ENCODE measurements at places on chromosomes 13 and 19. TPM values are rescaled to one million over a fixed set of nuclear protein-coding genes. Genes with fewer than 3 reads are reported as not detected.

DNA sequence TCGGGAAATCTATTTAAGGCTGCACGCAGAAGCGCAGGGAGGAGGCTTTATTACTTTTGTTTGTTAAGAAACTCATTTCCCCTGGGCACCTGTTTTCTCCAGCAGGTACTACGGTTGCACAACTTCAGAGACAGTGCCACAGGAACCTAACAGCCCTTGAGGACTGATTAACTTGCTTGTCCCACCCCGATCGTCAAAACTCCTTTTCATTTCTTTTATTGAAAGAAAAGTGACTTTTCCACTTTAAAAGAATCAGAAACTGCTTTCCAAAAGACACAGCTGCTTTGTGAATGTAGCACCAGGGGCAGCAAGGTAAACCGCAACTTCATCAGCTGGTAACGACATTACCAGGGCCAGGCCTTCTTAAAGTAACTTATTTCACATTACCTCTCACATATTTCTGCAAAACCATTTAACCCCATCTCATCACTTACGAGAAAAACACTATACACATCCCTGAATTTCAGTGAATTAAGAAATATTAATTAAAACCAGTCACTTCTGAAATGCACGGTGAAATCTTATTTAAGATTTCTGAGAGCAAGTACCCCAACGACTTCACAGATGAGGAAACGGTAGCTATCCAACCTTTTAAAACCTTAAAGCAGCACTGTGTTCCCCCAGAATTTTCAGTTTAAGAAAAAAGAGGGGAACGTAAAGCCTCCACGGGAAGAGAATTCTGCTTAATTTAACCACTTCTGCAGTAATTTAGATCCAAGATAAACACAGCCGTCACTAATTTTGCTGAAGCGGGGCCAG is 1.4 kb downstream of the ANKRD10 start:
- no peaks in the 10 kb centered on the region for H3K27me3 ChIP-seq
- no peak for DNase-seq
- H3K4me1 ChIP-seq: peaks cover 28% of the 10 kb centered on the region

- no peak overlapping the region for H3K27ac ChIP-seq
- no peaks in the 10 kb centered on the region for H3K4me1 ChIP-seq
- DNase-seq: no peak
Measured at GRCh38 chr19:45660636-45661035, 7.4 kb upstream of the GIPR start.

DNA sequence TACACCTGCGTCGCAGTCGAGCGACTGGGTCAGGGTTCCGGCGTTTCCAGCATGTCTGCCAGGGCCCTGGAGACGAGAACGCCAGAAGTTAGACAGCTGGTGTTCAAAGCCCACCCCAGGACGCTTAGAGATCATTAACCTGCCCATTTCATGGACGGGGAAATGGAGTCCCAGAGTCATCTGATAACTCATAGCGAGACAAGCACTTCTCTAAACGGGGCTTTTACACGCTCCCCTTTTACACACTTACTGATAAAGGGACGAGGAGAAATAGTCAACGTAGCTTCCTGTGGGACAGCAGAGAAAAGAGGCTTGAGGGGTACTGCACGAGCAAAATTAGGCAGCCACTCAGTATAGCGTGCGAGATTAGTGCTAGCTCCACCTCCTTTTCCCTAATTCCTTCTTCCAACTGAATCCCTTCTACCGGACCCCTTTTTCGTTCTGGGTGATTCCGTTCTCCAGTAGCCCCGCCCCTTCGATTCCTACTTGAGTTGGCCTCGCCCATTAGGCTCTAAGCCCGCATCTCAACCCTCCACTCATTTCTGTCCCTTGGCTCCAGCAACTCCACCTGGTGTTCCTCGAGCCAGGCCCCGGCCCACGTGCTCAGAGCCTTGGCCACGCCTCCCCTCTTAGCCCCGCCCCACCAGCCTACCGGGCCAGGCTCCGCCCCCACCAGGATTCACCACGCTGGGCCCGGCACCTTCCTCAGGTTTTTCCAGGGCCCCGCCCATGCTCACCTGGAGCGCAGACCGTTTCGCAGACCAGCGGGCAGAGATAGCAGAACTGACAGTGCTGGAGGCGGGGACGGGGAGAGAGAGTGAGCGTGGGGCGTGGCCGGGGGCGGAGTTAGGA is 3.7 kb downstream of the HRC start:
- peak; percentile 98 for DNase-seq
- no peaks in the 10 kb centered on the region for H3K36me3 ChIP-seq

DNA sequence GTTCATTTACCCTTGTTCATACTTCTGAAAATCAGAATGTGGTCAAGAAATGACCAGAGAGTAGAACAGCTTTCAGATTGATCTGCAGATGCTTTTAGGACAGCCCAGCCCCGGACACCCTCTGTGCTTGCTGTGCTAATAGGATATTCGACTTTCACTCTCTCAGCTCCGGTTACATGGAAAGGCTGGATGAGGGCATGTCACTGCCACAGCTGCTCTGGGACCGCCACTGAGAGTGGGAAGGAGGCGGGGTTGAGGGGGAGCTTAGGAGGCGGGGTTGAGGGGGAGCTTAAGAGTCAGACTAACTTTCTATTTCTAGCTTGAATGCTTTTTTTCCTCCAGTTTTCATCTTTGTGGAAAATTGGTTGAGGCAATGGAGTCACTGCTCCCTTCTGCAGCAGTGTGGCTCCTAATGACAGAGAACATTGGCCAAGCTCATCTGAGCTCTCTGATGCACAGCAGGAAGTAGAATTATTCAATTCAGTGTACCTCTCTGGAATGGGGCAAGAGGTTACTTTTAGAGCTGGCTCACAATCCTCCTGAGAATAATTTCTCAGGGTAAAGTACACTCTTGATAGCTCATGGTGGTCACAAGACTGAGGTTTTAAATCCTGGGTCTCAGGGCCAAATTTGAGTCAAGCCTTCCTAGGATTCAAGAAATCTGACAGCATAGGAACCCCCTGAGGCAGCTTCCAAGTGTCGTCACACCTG is 74.6 kb upstream of the NPAS1 start:
- H3K27me3 ChIP-seq: no peaks in the 10 kb centered on the region
- H3K4me3 ChIP-seq: no peak overlapping the region
- DNase-seq: no peak
- peak overlapping the region; percentile 83 for H3K27ac ChIP-seq
- H3K4me1 ChIP-seq: peaks cover 27% of the 10 kb centered on the region
- H3K36me3 ChIP-seq: no peaks in the 10 kb centered on the region

DNA sequence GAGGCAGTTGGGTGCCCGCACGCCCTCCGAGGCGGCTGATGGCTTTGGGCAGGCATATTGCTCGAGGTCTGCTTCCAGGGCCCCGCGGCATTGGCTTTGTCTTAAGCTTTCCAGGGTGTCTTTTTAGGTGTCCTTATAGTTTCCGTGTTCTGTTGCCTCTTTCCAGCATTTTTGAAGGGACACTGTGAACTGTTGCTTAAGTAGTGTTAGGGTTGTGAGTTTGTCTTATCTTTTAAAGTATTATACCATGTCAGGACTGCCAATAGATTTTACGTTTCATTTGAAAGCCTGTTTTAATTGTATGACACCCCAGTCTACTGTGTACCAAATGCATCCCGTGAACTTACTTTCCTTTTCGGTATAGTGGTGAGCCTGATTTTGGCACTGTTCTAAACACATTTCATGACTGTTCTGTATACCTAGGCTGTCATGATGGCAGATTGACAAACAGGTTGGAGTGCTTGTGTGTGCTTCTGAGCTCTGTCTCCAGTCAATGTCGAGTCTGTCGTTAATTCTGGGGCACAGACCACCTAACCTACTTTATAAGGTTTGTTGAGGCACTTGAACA is 656 bp downstream of the PCCA start:
- H3K4me1 ChIP-seq: no peaks in the 10 kb centered on the region
- H3K27ac ChIP-seq: peak overlapping the region; percentile 86
- H3K27me3 ChIP-seq: no peaks in the 10 kb centered on the region
- no peaks in the 10 kb centered on the region for H3K36me3 ChIP-seq

GRCh38 chr13:49225223-49226042 is 5.3 kb downstream of the MLNR start:
- DNase-seq: no peak
- H3K4me3 ChIP-seq: no peak overlapping the region
- no peaks in the 10 kb centered on the region for H3K36me3 ChIP-seq
- peaks cover 17% of the 10 kb centered on the region for H3K27me3 ChIP-seq

- DNase-seq: no peak
- no peaks in the 10 kb centered on the region for H3K4me1 ChIP-seq
- no peaks in the 10 kb centered on the region for H3K27me3 ChIP-seq
- H3K4me3 ChIP-seq: no peak overlapping the region
Measured at GRCh38 chr13:107347641-107348369, 779.9 kb upstream of the ARGLU1 start.

DNA sequence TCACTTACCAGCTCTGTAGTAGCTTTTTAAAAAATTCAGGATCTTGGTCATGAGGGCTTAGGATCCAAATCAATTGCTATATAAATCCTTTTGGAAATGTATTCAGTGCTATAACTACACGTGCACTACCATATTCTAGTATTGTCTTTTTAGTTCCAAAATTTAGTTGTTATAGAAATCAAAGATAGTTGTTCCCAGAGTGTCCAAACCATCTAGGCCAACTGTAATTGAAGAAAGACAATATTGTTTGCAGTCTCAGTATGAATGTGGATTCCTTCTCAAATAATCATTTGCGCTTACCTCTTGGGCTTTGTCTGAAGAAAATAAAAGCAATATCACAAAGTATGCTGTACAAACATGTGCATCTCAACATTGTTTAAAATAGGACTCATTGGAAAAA is 184.1 kb upstream of the EDNRB start:
- no peaks in the 10 kb centered on the region for H3K4me1 ChIP-seq
- H3K27me3 ChIP-seq: no peaks in the 10 kb centered on the region
- no peak for DNase-seq
- H3K4me3 ChIP-seq: no peak overlapping the region

DNA sequence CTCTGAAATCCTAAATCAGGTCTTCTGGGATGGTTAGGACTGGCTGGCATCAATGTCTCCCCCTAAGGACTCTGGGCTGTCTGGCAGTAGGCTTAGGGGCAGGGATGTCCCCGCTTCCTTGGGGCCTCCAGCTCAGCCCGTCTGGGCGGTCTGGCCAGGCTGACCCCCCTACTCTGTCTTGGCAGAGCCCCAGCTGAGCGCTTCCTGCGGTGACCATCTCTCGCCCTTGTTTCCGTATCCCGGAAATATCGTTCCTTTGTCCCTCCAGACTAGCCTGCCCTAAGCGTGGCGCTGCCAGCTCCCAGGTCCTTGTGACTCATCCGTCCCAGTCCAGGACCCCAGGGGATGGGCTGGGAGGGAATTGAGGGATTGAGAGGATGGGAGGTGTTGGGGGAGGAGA is 11.3 kb downstream of the GTPBP3 start:
- peak overlapping the region; percentile 54 for H3K4me3 ChIP-seq
- no peak for DNase-seq
- no peaks in the 10 kb centered on the region for H3K36me3 ChIP-seq

The NLRP5 gene
- 0.44 TPM for total RNA-seq

The VN1R2 gene
- not detected for total RNA-seq

The FGF9 gene
- not detected for total RNA-seq
